ENCODE measurements at places on chromosomes 16 and 17. TPM values are rescaled to one million over a fixed set of nuclear protein-coding genes. Genes with fewer than 3 reads are reported as not detected.
A peak's percentile ranks its signal among the peaks of the same experiment; 100 is the strongest.

GRCh38 chr17:80769516-80769915 lies 222.1 kb upstream of the CHMP6 start:
- DNase-seq, result no peak

DNA sequence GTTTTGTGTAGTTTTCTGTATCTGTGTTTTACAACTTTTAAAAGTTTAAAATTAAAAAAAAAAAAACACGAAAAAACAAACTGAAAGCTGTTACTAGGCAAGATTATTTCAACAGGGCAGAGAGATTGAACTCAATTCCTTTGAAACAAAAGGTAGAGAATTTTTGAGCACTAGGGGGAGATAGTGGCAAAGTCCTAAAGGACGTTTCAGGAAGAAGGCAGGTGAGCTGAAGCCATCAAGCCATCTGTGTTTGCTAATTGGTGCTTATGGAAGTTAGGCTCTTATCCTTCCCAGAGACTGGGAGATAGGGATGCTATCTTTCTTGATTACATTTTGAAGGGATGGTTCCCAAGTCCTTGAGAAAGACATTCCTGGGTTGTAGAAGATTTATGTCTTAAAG lies 70.6 kb upstream of the CLEC3A start:
- DNase-seq, result peak; percentile 65

DNA sequence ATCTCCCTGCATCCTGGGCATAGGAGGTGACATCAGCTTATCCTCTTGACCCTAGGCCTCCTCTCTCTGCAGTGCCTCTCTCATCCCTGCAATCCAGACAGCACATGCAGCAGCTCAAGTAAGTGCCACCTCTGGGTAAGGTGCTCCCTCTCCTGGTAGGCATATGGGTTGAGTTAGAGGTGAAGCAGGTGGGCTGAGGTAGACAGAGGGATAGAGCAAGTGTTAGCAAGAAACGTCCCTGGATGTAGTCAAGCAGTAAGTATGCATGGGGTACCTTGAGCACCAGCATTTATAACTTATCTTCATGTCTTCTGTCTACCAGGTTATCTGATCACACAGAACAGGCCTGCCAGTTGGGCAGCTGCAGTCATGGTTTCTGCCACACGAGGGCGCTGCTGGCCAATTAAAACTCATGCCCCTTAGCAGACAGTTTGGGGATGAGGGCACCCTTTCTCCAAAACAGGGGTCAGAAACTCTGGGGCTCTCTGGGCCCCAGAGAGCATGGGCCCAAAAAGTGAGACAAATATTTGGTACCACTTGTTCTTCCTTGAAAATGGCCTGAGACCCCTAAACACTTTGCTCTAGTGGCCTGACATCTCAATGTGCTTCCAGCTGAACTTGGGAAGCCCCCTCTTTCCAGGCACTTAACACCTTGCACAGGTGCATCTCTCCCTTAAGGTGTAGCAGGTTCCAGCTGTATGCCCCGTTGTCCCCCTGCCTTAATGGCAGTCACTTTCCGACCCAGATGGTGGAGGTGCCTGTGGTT lies 59.8 kb downstream of the NEUROD2 start:
- DNase-seq, result no peak

- DNase-seq, result no peak
Measured at GRCh38 chr16:2209258-2210008, 1.2 kb downstream of the BRICD5 start.

GRCh38 chr17:77834170-77835115 lies 124.1 kb upstream of the TNRC6C start:
- DNase-seq, result no peak

TRIM37 gene
- 50.6 TPM for total RNA-seq

ABCC12 gene
- 0.40 TPM for total RNA-seq

Measured in spinal cord (tissue), 10 donors.